ENCODE measurements at places on chromosomes 7 and 10. TPM values are rescaled to one million over a fixed set of nuclear protein-coding genes. Genes with fewer than 3 reads are reported as not detected.

DNA sequence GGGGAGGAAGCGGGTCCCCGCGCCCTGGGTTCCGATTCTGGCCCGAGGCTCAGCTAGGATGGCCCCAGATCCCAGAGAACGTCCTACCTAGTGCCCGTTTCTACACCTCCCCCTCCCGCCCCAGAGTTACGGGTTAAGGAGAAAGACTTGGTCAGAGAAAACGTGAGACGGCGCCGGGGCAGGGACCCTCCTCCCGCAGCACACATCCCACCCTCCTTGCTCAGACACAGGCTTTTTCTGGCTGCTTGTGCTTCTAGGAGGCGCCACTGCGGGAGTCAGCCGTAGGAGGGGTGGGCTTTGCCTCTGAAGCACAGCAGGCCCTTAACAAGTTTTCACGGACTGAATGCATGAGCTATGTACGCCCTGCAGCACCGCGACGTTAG, 104.9 kb upstream of the LEP start:
- peak; percentile 7 for DNase-seq

- no peak for DNase-seq
These were observed 455.0 kb downstream of the CCSER2 start for GRCh38 chr10:84783386-84783785.

- DNase-seq: no peak
These were observed 53.6 kb downstream of the PARD3 start for GRCh38 chr10:34761453-34761852.

- DNase-seq: no peak
These were observed 155.0 kb downstream of the RNF216 start for GRCh38 chr7:5626498-5626897.

GRCh38 chr7:88835147-88835728, 39.7 kb upstream of the TEX47 start:
- DNase-seq: peak; percentile 16

GRCh38 chr10:44845361-44846175, 65.6 kb upstream of the TMEM72 start:
- no peak for DNase-seq

DNA sequence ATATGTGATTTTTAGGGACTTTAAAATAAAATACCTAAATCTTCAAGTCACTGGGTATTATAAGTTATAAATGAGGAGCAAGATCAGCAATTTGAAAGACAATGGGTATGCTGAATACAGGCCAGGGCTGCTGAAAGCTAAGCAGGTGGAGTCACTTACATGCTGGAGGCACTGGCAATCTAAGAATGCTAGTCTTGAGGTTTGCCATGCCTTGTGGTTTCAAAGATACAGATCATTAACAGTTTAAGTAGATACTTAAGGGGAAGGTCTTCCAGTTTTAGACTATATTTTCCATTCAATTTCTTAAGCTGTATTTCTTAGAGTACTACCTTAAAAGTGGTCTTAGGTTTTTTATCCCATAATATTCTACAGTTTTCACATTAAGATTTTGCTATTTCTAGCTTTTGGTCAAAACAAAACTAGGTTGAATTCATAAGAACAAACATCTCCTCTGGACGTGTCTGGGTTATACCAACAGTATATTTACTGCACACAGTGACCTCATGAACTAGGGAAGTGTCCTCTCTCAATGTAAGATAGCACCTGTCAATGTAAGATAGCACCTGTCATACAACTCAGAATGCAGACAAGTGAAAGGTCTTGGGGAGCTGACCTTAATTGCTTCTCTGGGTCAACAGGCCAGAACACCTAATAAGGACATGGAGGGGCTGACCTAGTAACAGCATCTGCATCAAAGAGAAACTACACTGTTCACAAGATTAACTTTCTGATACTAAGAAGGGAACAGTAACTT, 2.0 kb downstream of the SRI start:
- no peak for DNase-seq

- no peak for DNase-seq
These were observed 47.6 kb upstream of the RAPGEF5 start for GRCh38 chr7:22404421-22405023.

DNA sequence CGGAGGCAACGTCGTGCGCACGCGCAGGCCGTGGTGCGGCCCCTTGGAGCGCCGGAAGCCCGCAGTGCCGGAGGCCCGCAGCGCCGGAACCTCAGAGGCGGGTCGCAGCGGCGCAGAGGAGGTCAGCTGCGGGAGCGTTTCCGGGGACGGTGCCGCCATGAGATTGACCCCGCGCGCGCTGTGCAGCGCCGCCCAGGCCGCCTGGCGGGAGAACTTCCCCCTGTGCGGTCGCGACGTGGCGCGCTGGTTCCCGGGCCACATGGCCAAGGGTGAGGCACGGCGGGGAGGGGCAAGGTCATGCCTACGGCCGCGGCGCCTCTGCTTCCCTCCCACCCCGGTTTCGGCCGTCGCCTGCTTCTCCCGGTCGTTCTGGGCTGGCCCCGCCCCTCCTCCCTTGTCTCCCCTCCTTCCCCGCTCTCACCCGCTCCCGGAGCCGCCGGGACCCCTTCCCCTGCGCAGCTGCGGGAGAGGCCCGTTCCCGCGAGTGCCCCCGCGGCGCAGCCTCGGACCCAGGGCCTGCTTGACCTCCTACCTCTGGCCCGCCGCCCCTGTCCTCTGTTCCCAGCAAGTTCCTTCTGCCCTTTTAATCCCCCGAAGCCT, at the start of gene MTG1:
Gene MTG1 (plus strand): TSS at position 94 of the 600 bp plus-strand sequence. CDS start 64 bp downstream, at position 158.
- DNase-seq: peak; percentile 96

DNA sequence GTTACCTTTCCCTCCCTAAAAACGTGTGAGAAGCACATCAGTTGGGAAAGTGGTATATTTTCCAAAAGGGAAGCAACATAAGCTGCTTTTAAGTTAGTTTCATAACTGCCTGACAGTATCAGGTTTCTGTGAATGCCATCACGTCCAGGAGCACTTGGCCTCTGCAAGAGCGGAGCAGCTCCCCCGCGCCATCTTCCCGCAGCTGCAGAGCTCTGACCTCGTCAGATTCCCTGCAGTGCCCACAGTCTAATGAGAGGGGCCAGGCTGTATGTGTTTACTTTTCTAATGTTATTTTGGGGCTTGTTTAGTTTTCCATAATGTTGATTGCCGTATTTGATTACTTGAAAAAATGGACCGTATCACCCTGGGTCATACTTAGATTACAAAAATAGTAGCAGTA, 74.2 kb downstream of the MGMT start:
- no peak for DNase-seq

GRCh38 chr10:19623321-19623720, 192.9 kb upstream of the PLXDC2 start:
- no peak for DNase-seq

DNA sequence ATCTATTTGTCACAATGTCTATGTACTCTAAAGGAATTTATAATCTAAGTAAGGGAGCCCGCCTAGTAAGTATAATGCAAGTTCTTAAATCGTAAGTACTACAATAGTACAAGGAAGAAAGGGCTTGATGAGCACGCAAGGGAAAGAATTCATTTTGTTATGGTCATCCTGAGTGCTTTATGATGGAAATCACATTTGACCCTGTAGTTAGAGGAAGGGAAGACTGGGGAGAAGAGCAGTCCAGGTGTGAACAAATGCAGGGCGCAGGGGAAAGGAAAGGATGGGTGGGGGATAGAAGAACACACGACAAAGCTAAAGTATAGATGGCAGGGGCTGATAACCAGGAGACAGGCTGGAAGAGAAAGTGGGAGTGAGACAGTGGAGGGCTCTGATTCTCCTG, 88.2 kb upstream of the ARMC3 start:
- no peak for DNase-seq

GRCh38 chr7:55092975-55093373, 74.2 kb downstream of the EGFR start:
- DNase-seq: no peak

GRCh38 chr7:34277016-34277802, 371.9 kb downstream of the BMPER start:
- DNase-seq: no peak

DNA sequence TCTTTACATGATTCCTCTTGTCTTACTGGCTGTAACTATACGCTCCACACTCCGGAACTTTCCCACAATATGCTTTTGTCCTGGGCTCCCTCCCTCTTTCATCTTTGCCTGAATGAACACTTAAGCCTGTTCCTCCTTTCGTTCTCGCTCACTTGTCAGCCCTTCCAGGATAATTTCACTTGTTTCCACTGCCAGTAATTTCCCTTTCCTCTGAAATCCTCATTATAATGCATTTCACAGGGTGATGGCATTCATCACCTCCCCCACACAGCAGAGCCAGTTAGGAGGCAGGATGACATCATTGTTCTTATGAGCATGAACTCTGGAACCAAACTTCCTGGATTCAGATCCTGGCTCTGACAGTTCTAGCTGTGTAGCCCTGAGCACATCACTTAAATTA, 372.6 kb downstream of the GPR158 start:
- DNase-seq: no peak

- DNase-seq: peak; percentile 37
These were observed 36.3 kb upstream of the GOT1 start for GRCh38 chr10:99466632-99467223.

DNA sequence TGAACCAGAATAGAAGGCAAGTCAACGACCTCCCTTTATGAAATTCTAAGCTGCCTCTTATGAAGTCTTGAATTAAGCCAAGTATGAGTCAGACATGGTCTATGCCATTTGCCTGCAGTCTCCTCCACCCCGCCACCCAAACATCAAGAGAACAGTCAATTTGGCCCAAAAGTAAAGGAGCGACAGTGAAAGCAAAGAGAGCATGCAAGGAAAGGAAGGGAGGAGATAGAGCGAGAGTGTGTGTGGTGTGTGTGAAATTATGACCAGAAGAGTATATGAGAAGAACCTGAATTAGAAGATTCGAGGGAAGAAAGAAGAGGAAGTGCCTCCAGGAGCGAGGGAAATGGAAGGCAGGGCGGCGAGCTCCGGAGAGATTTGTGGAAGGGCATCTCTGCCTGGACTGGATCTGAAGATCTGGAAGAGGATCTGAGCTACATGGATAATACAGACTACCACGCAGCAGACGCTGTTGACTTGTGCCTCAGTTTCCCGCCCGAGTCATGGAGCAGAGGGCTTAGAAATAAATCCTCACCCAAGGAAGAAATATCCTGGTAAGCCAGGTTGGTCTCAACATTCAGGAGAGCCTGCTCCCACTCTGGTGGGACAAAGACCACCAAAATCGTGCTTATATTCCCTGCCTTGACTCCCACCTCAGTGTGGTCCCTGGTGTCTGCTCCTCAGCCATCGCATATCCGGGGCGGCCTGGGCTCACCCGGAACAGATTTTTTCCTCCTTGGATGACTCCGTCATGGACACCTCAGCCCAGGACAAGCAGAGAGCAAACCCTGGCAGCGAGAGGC, 459 bp downstream of the ZDHHC6 start:
- no peak for DNase-seq

DNA sequence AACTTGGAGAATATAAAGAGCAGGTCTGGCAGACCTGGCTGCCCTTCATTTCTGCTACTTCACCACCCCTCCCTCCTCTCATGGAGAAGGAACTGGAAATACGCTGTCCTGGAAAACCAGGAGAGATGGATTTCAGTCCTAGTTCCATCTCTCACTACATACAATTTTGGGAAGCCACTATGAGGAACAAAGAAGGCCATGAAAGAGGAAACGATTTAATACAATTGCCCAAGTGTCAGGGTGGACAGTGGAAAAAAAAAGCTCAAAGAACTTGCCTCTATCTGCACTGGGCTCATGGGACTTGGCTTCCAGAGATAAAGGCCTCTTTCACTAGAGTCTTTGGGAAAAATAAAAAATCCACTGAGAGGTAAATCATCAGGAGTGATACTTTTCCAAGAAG, 561.7 kb downstream of the KCNMA1 start:
- no peak for DNase-seq

The C10orf95 gene
- 4.2 TPM for polyA plus RNA-seq

The FLNC gene
- 53.3 TPM for polyA plus RNA-seq

The DIP2C gene
- 16.5 TPM for polyA plus RNA-seq

The THSD7A gene
- polyA plus RNA-seq: 3.7 TPM

The CDK1 gene
- polyA plus RNA-seq: 40.0 TPM

The AMZ1 gene
- 0.34 TPM for polyA plus RNA-seq
